Bladder microvascular endothelial cell (primary cell): ENCODE measurements at places on chromosomes 4 and X. TPM values are rescaled to one million over a fixed set of nuclear protein-coding genes. Genes with fewer than 3 reads are reported as not detected.

ADH7 gene
- total RNA-seq, result not detected in 2 replicates

LINC00632 gene
- total RNA-seq, result 0.49 and 0.57 TPM in 2 replicates

CCDC160 gene
- total RNA-seq, result not detected in 2 replicates

IQSEC2 gene
- 2.6 TPM in 2 replicates for total RNA-seq

SMPX gene
- total RNA-seq, result not detected in 2 replicates
